Upper lobe of right lung (tissue), 1 donor: ENCODE measurements at places on chromosomes 3 and 15. TPM values are rescaled to one million over a fixed set of nuclear protein-coding genes. Genes with fewer than 3 reads are reported as not detected.

The HIGD2B gene
- not detected for total RNA-seq

The PEX5L gene
- total RNA-seq: 0.78 TPM

The GOLGA6L7 gene
- not detected for total RNA-seq

The CCDC54 gene
- not detected for total RNA-seq

The SERINC4 gene
- not detected for total RNA-seq

The C3orf85 gene
- not detected for total RNA-seq

The THUMPD3 gene
- total RNA-seq: 34.8 TPM

The GCSAM gene
- total RNA-seq: 0.90 TPM

The AMT gene
- 9.0 TPM for total RNA-seq

The TICRR gene
- total RNA-seq: 0.09 TPM

The NRG4 gene
- 1.2 TPM for total RNA-seq

The STAB1 gene
- 152 TPM for total RNA-seq

The CHRNA7 gene
- 0.75 TPM for total RNA-seq

The SLC9C1 gene
- total RNA-seq: not detected

The SH3GL3 gene
- total RNA-seq: 3.4 TPM

The PTH1R gene
- 14.9 TPM for total RNA-seq

The HYAL1 gene
- 78.8 TPM for total RNA-seq

The EIF3J gene
- 52.9 TPM for total RNA-seq

The PLSCR2 gene
- total RNA-seq: not detected

The RPP25 gene
- 20.2 TPM for total RNA-seq

The GLDN gene
- total RNA-seq: 21.8 TPM

The LPP gene
- 191 TPM for total RNA-seq

The FGF7 gene
- 21.9 TPM for total RNA-seq

The STXBP5L gene
- total RNA-seq: not detected

The CFAP100 gene
- total RNA-seq: not detected

The ZNF860 gene
- total RNA-seq: 1.6 TPM

The CPB1 gene
- total RNA-seq: 6.9 TPM

The IGF2BP2 gene
- 17.4 TPM for total RNA-seq

The LRRC31 gene
- 1.7 TPM for total RNA-seq

The GCNT3 gene
- total RNA-seq: 1.1 TPM

The KNG1 gene
- 0.14 TPM for total RNA-seq

The FILIP1L gene
- 43.2 TPM for total RNA-seq

The MESP1 gene
- total RNA-seq: 4.9 TPM

The P2RY14 gene
- 7.2 TPM for total RNA-seq

The SHC4 gene
- total RNA-seq: 0.32 TPM

The EOMES gene
- total RNA-seq: 1.2 TPM

The PRKCI gene
- total RNA-seq: 43.2 TPM

The FRMD5 gene
- total RNA-seq: 1.2 TPM

The GTPBP8 gene
- 12.3 TPM for total RNA-seq

The TUSC7 gene
- total RNA-seq: not detected

The REC114 gene
- not detected for total RNA-seq

The PTPRG gene
- total RNA-seq: 86.7 TPM

The ANKRD34C gene
- total RNA-seq: not detected
